Activated CD4-positive, alpha-beta T cell treated with anti-CD3 and anti-CD28 coated beads, Interleukin-2, Interleukin-4, amounts not matched to agents 100 ng/mL and 50 ng/mL, durations not matched to agents 16 hours and 8 hours (primary cell): ENCODE measurements at places on chromosomes 2 and 18.

DNA sequence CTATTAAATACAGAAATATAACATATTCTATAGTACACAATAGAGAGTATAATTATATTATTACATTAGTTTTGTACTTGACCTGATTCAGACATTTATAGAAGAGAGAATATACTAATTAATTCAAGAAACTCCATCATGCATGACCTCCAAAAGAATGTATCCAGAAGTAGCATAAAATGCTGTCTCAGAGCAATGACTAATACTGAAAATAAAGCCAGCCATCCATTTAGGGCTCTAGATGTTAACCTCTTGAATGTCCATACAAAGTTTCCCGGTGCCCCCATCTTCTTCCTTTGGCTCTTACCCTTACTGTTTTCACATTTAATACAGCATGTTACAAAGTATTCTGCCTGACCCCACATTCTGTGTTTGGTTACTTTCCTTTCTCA, 102.0 kb downstream of the ARHGAP15 start:
- no peak for DNase-seq

DNA sequence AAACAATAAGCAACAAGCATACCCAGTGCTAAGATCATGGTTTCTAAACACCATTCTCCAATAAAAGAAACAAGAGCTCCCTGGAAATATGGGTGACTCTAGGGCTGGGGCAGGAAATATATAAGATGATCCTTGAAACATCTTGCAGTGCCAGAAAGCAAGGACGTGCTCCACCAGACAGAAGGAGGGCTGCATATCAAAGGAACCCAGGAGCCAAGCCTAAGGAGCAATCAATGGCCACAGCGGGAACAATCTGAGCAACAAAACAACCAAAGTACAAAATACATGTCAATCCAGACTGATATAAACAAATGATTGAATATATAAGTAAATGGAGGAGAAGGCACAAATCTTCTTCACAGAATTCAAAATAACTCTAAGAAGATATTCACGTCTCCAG, 10.1 kb downstream of the SPIRE1 start:
- DNase-seq, result no peak

GRCh38 chr18:32438173-32438572, 32.5 kb downstream of the GAREM1 start:
- DNase-seq, result no peak

DNA sequence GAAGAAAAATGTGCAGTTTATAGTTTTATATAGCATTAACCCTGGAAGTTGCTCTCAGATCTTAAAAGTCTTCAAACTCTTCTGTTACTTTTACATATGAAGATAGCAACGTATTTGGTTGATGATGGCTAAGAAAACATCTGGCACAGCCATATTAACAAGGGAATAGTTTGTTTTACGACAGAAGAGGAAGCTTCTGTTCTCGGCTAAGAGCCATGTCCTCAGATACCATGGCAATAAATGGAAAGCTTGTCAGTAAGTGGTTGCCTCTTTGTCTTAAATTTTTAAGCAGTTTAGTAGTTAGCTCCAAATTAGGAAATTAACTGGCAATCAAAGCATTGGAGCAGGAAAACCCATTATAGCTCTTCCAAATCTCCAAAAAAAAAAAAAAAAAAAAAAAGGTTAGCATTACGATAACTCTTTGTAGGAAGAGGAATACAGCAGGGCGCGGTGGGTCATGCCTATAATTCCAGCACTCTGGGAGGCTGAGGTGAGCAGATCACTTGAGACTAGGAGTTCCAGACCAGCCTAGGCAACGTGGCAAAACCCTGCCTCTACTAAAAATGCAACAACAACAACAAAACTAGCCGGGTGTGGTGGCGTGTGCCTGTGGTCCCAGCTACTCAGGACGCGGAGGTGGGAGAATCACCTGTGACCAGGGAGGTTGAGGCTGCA, 4.5 kb upstream of the STON1 start:
- no peak for DNase-seq

DNA sequence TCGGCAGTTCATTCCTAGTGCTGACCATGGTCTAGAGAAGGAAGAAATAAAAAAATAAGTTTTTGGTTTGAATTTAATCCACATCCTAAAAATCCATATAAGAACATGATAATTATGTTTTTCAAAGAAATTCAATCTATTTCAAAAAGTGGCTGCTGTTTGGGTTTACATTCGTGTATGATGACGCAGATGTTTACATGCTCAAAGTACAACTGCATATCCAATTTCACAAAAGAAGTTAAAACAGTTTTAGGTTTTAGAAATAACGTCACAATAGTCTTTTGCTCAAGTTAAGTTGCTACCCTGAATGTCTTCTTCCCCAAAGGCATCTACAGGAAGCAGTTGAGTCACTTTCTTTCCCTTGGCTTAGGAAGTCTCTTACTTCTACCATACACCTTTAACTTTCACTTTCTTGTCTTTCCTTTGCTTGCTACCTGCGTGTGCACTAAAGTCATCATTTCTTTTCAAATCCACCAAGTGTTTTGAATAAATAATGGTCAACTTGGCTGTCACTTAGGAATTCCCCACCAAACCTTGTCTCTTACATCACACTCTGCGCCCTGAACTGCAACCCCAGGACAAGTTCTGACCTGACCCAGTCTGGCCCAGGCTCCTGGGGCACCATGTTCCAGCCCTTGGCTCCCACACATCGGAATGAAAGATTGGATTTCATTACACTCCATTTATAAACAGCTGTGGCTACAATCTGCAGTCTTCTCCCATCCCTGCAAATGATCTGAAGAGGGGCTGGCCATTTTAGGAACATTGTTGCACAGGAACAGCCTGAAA, 28.4 kb downstream of the FAM237A start:
- DNase-seq, result no peak

- no peak for DNase-seq
Observed at GRCh38 chr2:58046335-58046584, 346 bp upstream of the VRK2 start.

GRCh38 chr18:9608298-9608697, 6.1 kb downstream of the PPP4R1 start:
- DNase-seq, result peak; percentile 27

GRCh38 chr2:203948733-203949132, 12.2 kb downstream of the ICOS start:
- no peak for DNase-seq

GRCh38 chr2:54455131-54455562, 980 bp upstream of the SPTBN1 start:
- no peak for DNase-seq

GRCh38 chr2:240936106-240936505, 30.0 kb downstream of the CROCC2 start:
- no peak for DNase-seq

DNA sequence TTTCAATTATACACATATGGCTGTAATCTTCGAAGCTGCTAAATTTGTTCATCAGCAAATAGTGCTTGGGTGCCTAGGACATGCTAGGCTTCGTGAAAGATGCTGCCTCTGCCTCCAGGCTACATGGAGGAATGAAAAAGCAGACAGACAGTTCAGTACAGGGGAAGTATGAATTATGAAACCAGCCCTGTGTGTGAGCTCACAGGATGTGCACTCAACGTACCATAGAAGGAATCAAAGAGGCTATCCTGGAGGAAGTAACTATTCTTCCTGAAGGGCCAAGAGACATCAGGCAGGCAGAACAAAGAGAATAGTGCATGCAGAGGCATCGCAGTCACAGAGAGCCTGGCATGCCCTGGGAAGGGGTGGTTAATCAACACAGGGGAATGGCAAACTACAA, 61.4 kb downstream of the DYM start:
- peak; percentile 36 for DNase-seq

DNA sequence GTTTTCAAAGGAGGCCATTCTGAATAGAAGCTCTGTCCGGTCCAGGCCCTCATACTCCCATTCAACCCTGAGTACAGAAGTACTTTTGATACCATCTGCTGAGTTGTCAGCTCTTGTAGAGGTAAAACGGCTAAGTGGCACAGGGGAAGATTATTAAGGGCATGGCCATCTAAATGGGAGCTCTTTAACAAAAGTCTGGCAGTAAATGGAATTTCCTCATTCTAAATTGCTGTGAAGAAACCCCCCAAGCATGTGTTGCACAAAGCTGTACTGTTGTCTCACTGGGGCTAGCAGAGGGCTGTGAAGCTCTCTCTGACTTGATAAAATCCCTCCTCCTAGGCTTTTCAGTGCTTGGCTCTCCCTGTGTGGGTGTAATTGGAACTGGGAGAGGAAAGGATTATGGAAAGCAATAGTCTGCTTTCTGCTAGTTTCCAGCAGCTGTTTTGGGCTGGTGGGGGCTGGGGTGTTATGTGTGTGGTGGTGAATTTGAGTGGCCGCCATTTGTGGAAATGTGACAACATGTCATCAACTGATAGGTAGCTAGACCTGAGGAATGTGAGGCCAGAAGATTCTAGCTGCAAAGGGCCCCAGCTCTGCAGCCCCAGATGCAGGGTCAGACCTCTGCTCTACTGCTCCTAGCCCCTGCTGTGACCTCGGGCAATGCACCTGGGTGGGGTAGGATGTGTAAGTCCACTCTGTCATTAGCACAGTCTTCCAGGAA, 65.1 kb downstream of the MAP4K4 start:
- no peak for DNase-seq

DNA sequence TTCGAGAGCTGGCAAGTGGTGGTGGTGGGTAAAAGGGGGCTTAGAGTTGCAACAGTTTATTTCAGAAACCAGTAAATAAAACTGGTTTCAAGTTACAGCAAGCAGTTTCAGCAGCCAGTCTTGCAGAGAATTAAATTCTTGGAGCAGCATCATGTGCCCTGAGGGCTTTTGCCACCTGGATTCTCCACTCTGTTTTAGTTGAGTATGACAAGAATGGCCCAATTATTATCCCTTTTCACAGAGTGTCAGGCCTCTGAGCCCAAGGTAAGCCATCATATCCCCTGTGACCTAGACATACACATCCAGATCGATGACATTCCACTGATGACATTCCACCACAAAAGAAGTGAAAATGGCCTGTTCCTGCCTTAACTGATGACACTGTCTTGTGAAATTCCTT, 72.8 kb upstream of the FANCL start:
- DNase-seq, result no peak

DNA sequence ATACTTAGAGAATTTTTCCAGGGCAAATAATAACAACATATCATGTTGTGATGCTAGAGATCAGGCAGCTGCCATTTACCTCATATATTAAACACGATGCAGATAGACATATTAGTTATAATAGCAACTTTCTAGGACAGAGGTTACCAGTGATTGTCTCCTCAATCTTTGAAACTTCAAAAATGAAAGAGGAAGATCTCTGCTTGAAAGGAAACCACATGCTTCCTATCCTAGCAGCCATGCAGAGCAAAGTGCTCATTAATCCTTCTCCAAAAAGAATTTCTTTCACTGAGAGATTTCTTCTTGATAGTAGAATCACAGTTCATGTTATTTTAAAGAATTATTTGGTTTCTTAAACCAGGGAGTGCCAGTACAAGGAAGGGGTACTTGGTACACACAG, 317.2 kb downstream of the CPS1 start:
- DNase-seq, result no peak

DNA sequence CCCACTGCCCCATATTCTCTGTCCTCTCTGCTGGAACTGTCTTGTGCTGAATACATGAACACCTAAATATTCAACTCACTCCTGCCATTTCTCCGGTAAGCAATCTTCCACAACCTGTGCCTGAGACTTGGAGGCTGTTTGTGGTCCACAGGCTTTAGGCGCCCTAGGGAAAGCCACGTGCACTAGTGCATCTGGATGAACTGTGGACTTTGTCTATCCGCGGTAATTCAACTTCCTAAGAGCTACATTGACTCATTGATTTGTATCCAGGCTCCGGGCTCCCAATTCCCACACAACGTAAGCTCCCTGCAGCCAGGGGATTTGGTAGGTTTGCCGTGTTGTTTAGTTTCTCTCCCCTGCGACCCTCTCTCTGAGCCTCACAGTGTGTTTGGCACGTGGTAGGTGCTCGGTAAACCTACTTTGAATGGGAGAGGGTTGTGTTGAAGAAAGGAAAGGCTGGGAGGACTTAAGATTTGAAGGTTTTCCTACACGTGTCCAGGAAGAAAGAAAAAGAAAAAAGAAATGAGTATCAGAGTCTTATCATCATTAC, 718.2 kb downstream of the DPP10 start:
- no peak for DNase-seq

DNA sequence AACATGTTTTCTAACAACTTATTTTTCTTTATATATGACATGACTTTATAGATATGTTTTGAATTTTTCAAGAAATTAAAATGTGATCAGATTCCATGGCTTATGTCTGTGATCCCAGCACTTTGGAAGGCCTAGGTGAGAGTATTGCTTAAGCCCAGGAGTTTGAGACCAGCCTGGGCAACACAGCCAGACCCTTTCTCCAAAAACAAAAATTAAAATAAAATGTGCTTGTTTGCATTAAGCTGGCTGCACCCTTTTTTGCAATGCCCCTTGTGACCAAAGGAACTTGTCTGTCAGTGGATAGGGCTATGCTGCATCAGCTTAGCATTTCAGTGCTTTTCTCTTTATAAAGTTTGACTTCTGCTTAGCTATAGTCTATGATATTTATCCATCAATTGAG, 2.3 kb upstream of the INO80D start:
- no peak for DNase-seq

GRCh38 chr18:13605901-13606300, 120.5 kb downstream of the FAM210A start:
- DNase-seq, result no peak
